ENCODE measurements at places on chromosomes 7 and 10. TPM values are rescaled to one million over a fixed set of nuclear protein-coding genes. Genes with fewer than 3 reads are reported as not detected.

TMEM176A gene
- total RNA-seq: not detected

GRCh38 chr7:2701832-2702593, 14.0 kb downstream of the AMZ1 start:
- H3K4me3 ChIP-seq: no peak overlapping the region
- peaks cover 29% of the 10 kb centered on the region for H3K4me1 ChIP-seq
- H3K36me3 ChIP-seq: no peaks in the 10 kb centered on the region

EPO gene
- total RNA-seq: not detected

DNA sequence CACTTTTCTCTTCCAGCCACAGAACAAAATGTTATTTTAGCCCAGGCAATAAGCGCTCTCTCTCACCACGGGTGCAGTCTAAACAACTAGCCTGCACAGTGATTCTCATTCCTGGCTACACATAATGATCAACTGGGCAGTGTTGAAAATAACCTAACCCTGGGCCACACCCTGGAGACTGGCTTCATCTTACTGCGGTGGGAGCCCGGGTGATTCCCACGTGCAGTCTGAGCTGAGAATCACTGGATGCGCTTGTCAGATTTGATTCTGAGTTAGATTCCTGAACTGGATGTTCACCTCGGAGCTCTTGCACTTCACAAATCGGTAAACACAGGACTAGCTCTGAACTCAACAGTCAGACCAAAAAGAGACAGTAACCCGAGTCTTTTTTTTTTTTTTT, 14.9 kb downstream of the ZC3HAV1 start:
- H3K27ac ChIP-seq: peak overlapping the region; percentile 96
- no peaks in the 10 kb centered on the region for H3K27me3 ChIP-seq
- peaks cover 84% of the 10 kb centered on the region for H3K4me1 ChIP-seq
- peaks cover 82% of the 10 kb centered on the region for H3K36me3 ChIP-seq
- peak overlapping the region; percentile 81 for H3K4me3 ChIP-seq

DNA sequence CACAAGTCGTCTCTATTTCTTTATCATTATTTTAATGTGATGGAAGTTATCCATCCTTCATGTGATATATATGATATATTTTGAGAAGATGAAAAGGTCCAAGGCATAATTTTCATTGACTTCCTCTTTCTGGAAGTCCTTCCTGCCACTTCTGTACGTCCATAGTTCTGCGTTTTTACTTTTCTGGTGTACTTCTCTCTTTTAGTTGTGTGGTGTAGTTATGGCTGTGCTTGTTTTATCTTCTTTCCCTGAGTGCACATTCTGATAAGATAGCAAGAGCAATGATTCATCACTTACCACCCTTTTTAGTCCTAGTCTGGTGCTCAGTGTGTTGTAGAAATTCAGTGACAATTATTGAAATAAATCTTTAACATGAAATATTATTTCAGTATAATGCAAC, 231.3 kb upstream of the FERD3L start:
- no peak overlapping the region for H3K27ac ChIP-seq
- no peaks in the 10 kb centered on the region for H3K27me3 ChIP-seq
- H3K4me1 ChIP-seq: no peaks in the 10 kb centered on the region
- no peak for DNase-seq
- no peaks in the 10 kb centered on the region for H3K36me3 ChIP-seq

DNA sequence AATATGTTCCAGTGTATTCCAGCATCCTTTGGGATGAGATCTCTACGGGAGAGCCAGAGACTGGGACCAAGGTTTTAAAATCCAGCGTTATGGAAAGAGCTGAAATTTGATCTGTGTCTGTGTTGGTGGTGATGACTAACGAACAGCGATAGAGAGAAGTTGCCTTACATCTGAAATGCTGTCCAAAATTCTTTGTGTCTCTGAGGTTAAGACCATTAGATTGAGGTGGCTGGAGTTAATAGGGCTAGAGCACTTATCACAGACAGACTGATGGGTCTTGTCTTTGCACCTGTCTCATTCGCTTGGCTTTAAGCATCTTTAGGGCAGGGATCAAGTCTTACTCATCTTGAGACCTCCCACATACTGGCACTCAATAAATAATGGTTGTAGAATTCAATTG, 41.0 kb upstream of the RAPGEF5 start:
- no peak for DNase-seq
- peaks cover 3% of the 10 kb centered on the region for H3K36me3 ChIP-seq
- H3K27me3 ChIP-seq: peaks cover 8% of the 10 kb centered on the region
- H3K4me1 ChIP-seq: peaks cover 15% of the 10 kb centered on the region

PDZD7 gene
- total RNA-seq: 0.59 TPM

NPSR1 gene
- total RNA-seq: not detected

CALHM3 gene
- total RNA-seq: not detected

DNA sequence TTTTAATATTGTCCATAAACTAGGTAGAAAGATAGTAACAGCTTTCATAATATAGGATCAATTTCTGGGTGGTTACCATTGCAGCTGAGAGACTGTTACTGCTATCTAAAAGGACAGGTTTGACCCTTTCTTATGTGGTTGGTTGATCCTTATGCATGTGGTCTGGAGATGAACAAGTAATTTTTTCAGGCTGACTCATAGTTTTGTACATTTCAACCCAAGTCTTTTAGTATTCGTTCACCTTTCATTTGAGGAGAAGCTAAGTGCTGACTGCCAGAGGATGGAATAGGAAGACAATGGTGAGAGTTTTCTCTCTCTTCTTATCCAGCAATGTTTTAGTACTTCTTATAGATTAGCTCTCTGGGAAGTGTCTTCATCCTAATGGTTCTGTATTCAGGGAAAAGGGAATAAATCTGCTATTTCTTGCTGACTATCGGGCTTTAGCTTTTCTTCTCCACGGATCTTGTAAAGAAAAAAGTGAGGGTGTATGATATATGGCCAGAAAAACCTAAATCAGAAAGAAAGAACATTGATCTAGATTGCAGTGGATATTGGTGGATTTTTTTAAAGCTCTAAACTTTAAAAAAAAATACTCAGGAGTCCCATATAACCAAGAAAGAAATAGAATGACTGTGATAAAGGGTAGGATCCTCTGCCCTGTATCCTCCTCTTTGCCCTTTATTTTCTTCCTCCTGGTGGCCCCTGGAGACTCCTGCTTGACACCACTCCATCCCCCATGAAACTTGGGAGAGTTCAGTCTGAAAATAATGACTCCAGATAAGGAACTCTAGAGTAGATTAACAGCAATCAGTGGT, 88.0 kb downstream of the CPED1 start:
- DNase-seq: no peak
- no peaks in the 10 kb centered on the region for H3K36me3 ChIP-seq
- no peak overlapping the region for H3K27ac ChIP-seq
- peaks cover 3% of the 10 kb centered on the region for H3K4me1 ChIP-seq

- H3K27me3 ChIP-seq: peaks cover 52% of the 10 kb centered on the region
- no peak for DNase-seq
- no peak overlapping the region for H3K4me3 ChIP-seq
These were observed 30.0 kb downstream of the PAX2 start for GRCh38 chr10:100775386-100775785.

OR2A7 gene
- total RNA-seq: 0.54 TPM

DNA sequence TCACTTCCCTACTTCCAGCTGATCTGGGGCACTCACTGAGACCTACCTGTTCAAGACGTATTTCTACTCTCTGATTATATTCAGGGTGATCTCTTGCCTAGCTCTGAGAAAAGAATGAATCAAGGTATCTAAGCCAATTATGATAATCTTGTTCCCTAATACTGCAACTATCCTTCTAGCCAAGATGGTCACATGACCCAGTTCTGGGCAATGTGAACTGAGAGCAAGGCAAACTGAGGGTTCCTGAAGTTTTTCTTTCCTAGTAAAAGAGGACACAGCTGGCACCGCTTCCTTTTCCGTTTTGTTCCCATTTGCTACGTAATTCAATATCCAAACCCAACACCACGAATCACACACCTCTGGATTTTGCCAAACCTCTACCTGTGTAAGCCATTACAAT, 5.9 kb upstream of the GPAM start:
- no peak for DNase-seq
- H3K27ac ChIP-seq: no peak overlapping the region

DNA sequence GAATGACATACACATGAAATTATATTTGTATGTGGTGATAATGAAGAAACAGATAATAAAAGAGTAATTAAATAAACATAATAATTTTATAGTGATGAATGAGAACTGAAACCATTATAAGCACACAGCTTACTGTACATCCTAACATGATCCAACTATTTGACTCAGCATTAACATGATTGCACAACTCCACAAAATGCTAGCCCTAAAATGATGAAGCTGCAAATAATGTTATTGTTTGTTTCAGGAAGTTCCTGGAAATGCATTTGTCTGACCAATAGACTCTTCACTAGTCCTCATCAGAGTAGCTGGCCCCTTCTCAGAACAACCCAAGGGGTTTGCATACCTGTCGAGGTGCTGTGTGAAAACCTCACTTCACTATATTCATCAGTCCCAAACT, 115.5 kb downstream of the RTKN2 start:
- H3K27ac ChIP-seq: no peak overlapping the region
- H3K36me3 ChIP-seq: peaks cover 13% of the 10 kb centered on the region
- peaks cover 2% of the 10 kb centered on the region for H3K4me1 ChIP-seq
- no peak overlapping the region for H3K4me3 ChIP-seq
- H3K27me3 ChIP-seq: no peaks in the 10 kb centered on the region

DNA sequence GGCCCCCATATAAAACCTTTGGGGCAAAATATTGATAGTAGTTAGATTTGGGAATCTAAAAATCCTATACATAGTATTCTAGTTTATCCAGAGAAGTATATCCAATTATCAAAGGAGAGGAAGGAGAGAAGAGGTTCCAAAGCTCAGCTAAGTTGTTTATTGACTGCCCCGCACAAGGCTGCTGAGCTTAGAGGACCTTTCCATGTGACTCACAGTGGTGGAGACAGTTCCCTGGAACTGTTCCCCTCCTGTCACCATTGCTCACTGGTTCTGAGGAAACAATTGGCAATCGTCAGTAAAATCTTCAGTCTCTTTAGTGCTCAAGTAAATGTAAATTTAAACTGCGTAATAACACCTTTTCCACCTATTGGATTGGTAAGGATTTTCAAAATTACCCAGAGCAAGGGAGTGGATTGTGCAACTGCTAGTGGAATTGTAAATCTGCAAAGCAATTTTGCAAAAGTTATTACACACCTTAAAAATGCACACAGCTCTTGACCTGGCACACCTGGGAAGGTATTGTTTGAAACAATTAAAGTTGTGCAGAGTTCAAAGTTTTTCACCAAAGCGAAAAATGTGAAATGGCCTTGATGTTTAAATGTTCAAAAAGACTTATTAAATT, 63.1 kb downstream of the EEPD1 start:
- H3K4me1 ChIP-seq: no peaks in the 10 kb centered on the region
- H3K4me3 ChIP-seq: no peak overlapping the region

DNA sequence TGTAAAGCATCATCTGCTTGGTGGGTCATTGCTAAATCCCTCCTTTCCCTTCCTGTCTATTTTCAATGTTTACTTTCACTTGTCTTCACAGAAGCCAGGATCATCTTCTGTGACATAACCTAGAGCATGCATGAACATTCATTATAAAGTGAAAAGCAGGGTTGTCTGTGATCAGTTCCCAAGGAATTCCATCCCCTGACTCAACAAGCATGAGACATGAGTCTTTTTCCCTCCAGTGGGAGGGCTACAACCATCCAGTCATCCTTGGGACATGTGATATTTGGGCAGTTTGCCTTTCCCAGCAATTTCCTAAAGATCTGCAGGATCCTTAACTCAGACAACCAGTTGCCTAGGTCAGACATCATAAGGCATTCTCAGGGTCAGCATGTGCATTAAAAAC, 166.3 kb upstream of the TMEM196 start:
- H3K36me3 ChIP-seq: no peaks in the 10 kb centered on the region
- H3K4me1 ChIP-seq: no peaks in the 10 kb centered on the region
- H3K27ac ChIP-seq: no peak overlapping the region
- no peaks in the 10 kb centered on the region for H3K27me3 ChIP-seq
- H3K4me3 ChIP-seq: no peak overlapping the region

SDK1 gene
- total RNA-seq: 0.05 TPM

GIMAP5 gene
- 42.5 TPM for total RNA-seq

CPXM2 gene
- not detected for total RNA-seq

OLAH gene
- 0.49 TPM for total RNA-seq

GRCh38 chr7:132002343-132002968, 446.0 kb upstream of the PODXL start:
- no peaks in the 10 kb centered on the region for H3K27me3 ChIP-seq
- H3K4me3 ChIP-seq: no peak overlapping the region
- no peaks in the 10 kb centered on the region for H3K36me3 ChIP-seq
- DNase-seq: no peak
- H3K4me1 ChIP-seq: no peaks in the 10 kb centered on the region

FKBP6 gene
- total RNA-seq: not detected

- H3K4me3 ChIP-seq: no peak overlapping the region
- no peak overlapping the region for H3K27ac ChIP-seq
- H3K27me3 ChIP-seq: peaks cover 13% of the 10 kb centered on the region
- peaks cover 9% of the 10 kb centered on the region for H3K36me3 ChIP-seq
- DNase-seq: no peak
These were observed 25.5 kb upstream of the RBM33 start for GRCh38 chr7:155618708-155619633.

SPDYE18 gene
- total RNA-seq: 0.70 TPM

DNA sequence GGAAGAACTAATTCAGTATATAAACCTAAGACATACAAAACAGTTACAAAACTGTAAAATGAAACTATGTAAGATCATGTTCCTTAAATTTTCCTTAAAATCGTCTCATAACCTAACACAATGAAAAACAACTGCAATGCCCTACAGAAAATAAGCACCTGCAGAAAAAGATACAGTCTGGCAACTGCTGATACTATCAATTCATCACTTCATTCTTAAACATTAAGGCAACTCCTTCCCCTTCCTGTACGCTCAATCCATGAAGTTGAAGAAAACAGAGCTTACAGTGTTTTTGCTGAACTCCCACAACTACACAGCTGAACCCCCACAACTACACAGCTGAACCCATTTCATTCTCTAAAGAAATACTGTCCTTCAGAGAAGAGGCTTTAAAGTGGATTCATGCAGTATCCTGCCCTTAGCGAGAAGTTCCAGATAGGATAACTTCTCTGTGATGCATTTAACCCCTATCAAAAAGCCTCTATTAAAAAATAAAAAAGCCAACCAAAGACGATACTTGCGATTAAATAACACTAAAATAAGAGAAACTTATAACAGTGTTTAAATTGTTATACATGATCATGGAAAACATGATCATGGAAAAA, 50.0 kb downstream of the JMJD1C start:
- no peak for DNase-seq
- H3K4me1 ChIP-seq: peaks cover 10% of the 10 kb centered on the region
- H3K4me3 ChIP-seq: no peak overlapping the region
- peaks cover 6% of the 10 kb centered on the region for H3K36me3 ChIP-seq

DNA sequence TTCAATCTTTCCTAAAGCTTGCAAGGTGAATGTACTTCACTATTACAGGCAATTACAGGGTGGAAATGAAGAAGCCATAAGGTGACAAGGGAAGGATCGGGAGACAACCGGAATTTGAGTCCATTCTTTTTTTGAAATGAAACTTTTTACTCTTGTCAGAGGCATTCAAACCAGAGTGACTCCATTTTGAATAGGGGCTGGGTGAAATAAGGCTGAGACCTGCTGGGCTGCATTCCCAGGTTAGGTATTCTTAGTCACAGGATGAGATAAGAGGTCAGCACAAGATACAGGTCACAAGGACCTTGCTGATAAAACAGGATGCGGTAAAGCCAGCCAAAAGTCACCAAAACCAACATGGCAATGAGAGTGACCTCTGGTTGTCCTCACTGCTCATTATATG, 363.3 kb downstream of the TYW1 start:
- no peak for DNase-seq
- no peaks in the 10 kb centered on the region for H3K4me1 ChIP-seq
- H3K27me3 ChIP-seq: no peaks in the 10 kb centered on the region
- no peak overlapping the region for H3K27ac ChIP-seq
- no peak overlapping the region for H3K4me3 ChIP-seq

GRCh38 chr7:39062811-39063210, 85.1 kb downstream of the POU6F2 start:
- no peak overlapping the region for H3K4me3 ChIP-seq
- H3K36me3 ChIP-seq: no peaks in the 10 kb centered on the region
- H3K27me3 ChIP-seq: no peaks in the 10 kb centered on the region
- no peaks in the 10 kb centered on the region for H3K4me1 ChIP-seq
- H3K27ac ChIP-seq: no peak overlapping the region
